ENCODE measurements at places on chromosomes 6 and 20.

DNA sequence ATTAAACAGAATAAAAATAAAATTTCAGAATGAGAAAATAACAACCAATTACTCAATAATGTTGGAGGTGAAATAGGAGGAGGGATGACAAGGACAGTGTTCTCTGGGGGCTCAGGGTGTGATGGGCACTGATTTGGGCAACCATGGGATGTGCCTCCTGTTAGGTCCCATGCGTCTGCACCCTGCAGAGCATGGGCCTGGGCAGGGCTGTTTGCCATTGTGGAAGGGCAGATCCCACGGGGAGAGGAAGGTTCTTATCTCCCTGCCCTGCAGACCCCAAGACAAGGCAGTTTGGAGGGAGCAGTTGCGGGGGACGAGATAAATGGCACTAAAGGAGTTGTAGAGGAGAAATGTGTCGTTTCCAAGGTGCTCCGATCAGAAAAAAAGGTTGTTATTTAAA lies 206.3 kb downstream of the THBS2 start:
- no peak for DNase-seq

DNA sequence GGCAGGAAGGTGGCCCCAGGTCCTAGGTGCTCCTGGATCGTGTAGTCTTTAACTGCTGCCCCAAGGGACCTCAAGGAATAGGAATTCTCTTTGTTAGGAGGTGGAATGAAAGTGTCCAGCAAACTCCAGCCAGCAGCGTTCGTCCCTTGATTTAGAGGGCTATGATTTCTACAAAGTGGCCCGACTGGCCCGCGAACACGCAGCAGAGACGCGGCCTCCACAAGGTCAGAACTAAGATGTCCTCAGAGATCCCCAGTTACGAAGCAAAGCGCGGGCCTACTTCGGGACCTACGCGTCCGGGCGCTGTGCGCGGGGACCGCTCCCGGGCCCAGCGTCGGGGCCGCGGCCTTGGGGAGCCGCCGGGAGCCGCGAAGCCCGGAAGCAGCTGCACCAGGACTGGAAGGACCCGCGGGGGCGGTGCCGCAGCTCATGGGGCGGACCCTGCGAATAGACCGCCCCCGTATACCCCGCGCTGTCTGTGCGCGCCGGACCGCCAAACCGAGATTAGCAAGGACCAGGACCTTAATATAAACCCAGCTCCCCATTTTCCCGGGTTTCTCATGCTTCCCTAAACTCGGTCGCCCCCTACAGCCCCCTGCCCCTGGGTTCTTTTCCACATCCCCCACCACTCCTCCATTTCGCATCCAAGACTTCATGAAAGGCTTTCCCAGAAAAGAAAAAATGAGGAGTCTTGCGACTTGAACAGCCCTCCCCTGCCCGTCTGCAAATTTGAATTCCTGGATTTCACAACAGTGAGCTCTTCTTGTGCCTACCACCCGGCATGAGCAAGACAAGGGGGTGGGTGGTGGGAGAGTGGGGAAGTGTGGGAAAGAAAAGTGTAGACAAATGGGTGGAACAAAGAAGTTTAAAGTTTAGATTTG lies at the start of gene C6orf47:
Gene C6orf47, minus strand, starts transcription at position 398 of the 881 bp plus-strand sequence. CDS start 831 bp downstream, outside the sequence.
- peak; percentile 47 for DNase-seq

DNA sequence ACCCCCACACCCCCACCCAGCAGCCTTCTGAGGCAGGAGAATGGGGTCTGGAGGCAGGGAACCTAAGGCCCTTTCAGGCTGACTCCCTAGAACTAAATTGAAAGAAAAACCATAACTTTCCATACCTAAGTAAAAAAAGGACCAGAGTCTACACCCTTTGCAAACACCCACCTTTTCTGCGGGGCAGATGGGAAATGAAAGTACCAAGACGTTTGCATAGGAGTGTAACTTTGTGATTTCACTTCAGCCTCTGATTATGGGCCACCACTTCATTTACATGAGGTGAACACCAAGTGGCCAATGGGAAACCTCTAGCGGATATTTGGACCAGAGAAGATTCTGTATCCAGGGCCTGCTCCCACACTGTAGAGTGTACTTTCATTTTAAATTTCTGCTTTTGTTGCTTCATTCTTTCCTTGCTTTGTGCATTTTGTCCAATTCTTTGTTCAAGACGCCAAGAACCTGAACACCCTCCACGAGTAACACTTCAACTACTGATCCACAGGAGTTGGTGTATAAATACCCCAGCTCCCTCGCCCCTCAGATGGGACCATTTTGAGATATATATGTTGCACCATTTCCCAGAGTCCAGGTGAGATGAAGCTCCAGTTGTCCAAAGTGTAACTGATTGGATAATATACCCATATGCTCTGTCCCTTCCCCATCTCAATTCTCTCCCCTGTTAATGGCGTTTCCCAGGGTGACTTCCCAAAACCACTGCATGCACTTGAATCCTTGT lies 18.9 kb upstream of the SRSF6 start:
- DNase-seq, result no peak

GRCh38 chr20:6683021-6683977 lies 84.2 kb upstream of the BMP2 start:
- no peak for DNase-seq

DNA sequence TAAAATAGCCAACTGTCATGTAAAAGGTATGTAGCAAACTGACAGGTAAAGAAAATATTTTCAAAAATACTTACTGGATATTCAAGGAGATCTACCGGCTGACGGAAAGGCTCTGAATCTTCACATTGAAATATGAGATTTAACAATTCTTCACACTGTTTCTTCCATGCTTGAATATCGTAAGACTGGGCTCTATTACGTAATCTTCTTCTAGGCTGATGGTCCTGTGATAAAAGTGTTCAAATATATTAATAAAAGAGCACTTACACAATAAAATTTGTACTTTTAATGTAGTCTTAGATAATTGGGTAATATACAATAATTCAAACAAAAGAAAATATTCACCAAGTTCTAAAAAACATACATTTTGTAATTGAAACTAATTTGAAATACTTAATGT lies 87.4 kb downstream of the IRAK1BP1 start:
- DNase-seq, result no peak

- DNase-seq, result no peak
These were observed 154.5 kb upstream of the SHLD1 start for GRCh38 chr20:5595744-5596143.

DNA sequence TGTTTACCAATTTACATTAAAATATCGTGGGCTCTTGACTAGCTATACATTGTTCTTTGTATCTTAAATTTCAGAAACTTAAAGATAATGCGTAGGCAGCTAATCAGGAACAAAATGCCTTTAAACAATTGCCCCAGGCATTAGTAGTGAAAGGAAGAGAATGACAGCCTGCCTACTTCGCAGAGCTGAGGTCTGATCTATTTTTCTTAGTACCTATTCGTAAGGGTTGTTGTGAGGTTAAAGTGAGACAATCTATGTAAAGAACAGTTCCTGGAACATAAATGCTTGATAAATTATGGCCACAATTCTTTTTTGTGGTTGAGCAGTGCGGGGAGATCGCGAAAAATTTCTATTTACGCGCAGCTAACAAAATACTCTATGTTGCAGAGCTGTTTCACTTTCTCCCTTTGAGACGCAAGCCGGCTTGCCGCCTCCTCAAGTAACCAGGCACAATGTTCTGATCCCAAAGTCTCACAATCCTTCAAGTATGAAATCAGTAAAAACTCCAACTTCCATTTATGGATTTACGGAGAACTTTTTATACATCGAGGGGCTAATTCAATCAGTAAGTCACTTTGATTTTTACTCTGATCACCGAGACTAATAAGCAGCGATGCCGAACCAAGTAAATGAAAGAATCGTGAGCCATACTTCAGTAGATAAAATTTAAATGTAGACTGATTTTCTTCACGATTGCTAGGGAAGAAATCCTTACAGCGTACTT lies 878 bp upstream of the PNRC1 start:
- DNase-seq, result no peak

DNA sequence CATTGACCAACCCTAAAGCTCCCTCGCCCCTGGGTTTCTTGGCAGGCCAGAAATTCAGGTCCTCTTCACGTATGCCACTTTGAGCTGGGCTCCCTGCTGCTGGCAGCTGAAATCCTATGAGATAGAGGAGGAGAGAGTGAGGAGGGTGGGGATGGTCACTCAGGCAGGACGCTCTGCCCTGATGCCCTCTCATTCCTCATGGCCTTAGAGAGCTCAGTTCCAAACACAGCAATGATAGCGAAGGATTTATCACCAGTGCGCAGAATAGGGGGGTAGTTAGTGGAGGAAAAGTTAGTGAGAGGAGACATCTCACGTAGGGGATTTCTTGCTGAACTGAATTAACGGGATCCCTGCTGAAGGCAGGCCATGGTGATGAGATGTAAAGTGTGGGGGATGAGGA lies 84.2 kb upstream of the PMEPA1 start:
- no peak for DNase-seq

DNA sequence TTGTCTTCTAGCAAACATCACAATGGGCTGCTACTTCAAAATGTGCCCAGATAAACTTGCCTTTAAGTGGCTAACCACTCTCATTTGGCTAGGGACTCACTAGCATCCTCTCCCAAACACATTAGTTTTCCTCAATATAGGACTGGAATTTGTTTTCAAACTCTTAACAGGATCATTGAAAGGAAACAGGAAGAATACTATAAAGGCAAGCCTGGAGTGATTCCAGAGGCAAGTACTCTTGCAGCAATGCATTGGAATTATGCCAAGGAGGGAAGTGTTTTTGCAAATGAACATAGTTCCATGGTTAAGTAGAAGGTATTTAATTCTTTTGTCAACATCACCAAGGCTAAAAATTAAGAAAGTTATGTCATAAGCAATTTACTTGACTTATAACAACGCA lies 12.2 kb downstream of the EPHA7 start:
- DNase-seq, result no peak

- no peak for DNase-seq
These were observed 100.5 kb upstream of the SLC2A12 start for GRCh38 chr6:134152767-134153485.

GRCh38 chr6:144809120-144809519 lies 524.0 kb downstream of the UTRN start:
- no peak for DNase-seq

DNA sequence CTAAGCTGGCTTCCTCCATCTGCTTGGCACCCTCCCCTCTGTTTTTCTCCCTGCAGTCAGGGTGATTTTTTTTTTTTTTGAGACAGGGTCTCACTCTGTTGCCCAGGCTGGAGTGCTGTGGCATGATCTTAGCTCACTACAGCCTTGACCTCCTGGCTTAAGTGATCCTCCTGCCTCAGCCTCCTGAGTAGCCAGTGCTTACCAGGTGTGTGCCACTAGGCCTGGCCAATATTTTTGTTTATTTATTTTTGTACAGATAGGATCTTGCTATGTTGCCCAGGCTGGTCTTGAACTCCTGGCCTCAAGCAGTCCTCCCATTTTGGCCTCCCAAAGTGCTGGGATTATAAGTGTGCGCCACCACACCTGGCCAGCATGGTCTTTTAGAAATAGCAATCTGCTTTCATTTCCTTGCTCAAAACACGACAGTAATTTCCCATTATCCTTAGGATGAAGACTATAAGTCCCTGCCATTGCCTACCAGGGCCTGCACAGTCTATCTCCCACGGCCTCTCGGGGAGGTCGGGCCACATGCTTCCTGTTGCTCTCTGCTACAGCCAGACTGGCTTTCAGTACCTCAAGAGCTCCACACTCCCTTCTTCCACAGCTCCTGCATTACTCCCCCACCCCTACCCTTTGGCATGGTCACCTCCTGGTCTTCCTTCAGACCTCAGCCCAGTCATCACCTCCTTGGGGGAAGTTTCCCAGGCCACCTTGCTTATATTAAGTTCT lies 11.1 kb upstream of the CD164 start:
- no peak for DNase-seq

- DNase-seq, result no peak
These were observed 110.5 kb downstream of the KIF16B start for GRCh38 chr20:16462711-16463110.

DNA sequence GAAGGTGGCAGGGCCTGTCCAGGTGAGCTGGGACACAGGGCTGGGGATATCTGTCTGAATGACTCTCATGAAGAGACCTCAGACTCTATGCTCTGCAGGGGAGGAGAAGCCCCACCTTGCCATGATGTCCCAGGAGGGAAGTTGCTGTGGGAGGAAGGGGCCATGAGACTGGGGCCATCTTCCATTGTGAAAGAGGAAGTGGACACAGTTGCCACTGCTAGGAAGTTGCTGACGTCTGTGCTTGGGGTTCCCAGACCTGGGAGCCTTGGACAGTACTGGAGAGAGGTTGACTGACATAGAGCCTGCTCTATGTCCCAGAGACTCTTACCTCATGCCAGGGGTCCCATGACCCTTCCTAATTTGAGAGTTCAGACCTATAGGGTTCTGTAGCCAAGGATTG lies 24.5 kb downstream of the SIRPB1 start:
- no peak for DNase-seq

DNA sequence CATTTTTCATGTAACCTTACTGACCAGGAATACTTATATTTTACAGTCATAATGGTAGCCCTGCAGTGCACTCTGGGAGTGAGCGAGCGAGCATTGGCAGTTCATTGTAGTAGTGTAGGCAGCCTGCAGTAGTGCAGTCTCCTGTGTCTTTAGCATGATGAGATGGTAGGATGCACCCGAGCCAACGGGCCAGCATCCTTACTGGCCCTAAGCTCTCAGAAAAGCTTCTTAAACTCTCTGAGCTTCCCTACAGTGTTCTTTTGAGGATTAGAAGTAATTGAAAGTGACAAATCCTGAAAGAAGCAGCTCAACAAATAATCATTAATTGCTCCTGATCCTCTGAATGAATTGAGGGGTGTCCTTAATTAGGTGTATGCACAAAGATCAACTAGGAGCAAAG lies 20.9 kb downstream of the SLC9A8 start:
- no peak for DNase-seq

DNA sequence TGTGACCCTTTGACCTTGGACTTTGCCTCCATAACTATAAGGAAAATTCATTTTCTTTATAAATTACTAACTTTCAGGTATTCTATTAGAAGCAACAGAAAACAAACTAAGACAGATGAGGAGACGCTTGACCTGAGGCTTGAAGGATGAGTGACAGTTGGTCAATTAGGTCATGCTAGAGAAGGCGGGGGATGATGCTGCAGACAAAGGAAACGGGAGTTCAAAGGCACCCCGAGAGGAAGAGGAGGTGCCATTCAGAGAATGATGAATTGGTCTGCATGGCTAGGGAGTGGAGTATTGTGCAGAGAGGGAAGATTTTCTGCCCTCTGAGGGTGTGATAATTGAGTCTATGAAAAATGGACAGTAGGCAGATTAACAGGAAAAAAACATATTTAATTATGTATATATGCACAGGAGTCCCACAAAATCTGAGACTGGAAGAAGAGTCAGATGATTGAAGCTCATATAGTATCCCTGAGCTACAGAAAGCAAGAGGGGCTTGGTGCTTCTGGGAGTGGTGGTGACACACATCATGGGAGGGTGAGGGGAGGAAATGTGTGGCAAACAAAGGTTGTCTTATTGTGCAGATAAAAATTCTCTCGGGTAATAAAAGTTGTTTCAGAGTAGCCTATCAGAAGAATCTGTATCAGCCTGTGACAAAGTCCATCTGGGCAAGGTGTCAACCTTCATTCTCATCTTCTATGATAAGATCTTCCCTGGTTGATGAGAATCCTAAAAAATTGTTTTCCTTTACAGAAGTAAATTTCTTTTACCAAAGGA lies 20.4 kb upstream of the FUCA2 start:
- DNase-seq, result no peak

- peak; percentile 59 for DNase-seq
These were observed 97.7 kb downstream of the KCNB1 start for GRCh38 chr20:49384437-49385434.
